ENCODE measurements at places on chromosomes 12 and 14.

DNA sequence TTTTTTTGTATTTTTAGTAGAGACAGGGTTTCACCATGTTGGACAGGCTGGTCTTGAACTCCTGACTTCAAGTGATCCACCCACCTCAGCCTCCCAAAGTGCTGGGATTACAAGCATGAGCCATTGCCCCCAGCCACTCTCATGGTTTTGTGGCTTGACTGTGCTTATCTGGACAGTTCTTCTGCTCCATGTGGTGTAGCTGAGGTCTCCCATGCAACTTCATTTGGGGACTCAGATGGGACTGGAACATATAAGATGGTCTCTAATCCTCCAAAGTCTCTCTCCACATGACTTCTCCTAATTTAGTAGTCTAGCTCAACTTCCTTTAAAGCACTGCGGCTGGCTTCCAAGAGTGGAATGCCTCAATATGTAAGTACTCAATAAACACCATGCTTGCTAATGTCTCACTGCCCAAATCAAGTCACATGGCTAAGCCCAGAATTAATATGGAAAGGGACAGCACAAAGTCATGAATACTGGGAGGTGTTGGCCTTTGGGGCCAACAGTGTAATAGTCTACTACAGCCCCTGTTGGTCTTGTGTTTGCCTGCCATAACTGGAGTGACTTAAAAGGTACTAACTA lies 7.4 kb downstream of the INHBC start:
- no peak for DNase-seq

- DNase-seq: no peak
Observed at GRCh38 chr12:17691369-17691768, 398.6 kb downstream of the RERGL start.

- DNase-seq: no peak
Observed at GRCh38 chr14:94844593-94845152, 74.8 kb upstream of the GSC start.

- DNase-seq: peak; percentile 53
Observed at GRCh38 chr12:29519585-29520182, 22.2 kb upstream of the OVCH1 start.

- peak; percentile 89 for DNase-seq
Observed at GRCh38 chr12:63045020-63045860, 105.8 kb downstream of the AVPR1A start.

DNA sequence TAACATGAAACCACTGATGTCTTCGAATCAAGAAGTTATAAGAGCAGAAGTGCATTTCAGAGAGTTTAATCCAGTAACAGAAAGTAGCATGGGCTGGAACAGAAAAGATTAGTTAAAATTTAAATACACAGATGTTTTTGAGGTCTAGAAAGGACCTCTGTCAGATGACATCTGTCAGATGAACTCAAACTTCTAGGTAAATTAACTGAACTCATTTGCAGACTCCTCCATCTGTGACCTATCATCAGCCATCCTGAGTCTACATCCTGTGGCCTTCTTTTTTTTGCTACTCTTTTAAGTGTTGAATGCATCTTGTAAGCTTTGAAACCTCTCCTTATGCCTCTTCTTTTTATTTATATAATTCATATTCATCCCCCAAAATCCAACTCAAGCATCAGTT lies 53.3 kb downstream of the C2CD5 start:
- DNase-seq: no peak

DNA sequence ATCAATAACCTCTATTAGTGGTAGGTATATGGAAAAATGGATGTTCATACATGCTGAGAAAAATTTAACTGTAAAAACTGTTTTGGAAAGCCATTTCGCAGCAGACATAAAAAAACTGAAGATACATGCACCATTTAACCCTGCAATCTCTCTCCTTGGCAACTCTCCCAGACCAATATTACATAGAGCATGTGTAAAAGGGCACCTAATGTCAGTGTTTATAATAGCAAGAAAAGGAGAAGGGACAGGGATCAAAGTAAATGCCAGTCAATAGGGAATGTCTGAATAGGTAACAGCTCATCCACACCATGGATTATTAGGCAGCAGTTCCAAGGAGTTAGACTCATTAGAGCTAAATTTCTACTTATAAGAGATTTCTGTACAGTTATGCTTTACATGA lies 77.2 kb downstream of the BTG1 start:
- peak; percentile 55 for DNase-seq

GRCh38 chr12:105590571-105590970 lies 260.1 kb downstream of the C12orf75 start:
- no peak for DNase-seq

DNA sequence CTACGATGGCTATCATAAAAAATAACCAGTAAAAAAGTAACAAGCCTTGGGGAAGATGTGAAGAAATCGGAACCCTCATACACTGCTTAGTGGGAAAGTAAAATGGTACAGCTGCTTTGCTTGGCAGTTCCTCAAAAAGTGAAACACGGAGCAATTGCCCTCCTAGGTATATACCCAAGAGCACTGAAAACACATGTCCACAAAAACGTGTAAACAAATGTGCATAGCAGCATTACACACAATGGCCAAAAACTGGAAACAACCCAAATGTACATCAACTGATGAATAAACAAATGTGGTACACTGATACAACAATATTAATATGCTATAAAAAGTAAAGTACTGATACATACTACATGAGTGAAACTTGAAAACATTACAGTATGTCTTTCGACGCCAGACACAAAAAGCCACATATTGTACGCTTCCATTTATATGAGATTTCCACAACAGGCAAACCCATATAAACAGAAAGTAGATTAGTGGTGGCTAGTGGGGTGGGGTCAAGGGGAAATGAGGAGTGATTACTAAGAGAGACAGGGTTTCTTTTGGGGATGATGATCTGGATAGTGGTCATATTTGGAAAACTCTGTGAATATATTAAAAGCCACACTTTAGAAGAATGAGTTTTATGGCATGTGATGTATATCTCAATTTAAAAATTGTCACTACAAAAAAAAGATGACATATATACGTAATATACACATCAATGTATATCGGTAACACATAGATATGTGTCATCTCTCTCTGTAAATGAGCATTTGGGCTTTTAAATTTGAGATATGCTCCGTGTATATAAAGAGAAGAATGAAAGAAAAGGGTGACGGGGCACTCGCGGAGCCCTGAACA lies 996 bp downstream of the SLC41A2 start:
- DNase-seq: peak; percentile 13

GRCh38 chr12:57549909-57550640 lies at the start of gene KIF5A:
Gene KIF5A (plus strand): TSS chr12:57550044. CDS start chr12:57550272, 228 bp downstream.
- DNase-seq: peak; percentile 18

DNA sequence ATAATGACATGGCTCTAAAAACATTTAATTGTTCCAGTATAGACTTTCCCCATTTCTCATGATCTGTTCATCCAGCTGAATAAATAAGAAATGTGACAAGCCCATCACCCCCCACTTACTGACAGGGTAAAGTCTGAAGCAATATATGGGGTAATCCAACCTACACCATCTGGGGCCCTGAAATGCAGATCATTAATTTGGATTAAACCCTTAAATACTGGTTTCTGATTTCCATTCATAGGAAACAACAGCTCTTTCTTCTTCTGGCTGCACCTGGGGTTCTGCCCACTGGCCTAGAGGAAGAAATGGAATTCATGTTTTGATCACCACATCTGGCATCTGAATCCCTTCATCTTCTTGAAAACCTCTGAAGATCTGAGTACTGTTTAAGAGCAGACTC lies 39.3 kb upstream of the ACSM4 start:
- no peak for DNase-seq

DNA sequence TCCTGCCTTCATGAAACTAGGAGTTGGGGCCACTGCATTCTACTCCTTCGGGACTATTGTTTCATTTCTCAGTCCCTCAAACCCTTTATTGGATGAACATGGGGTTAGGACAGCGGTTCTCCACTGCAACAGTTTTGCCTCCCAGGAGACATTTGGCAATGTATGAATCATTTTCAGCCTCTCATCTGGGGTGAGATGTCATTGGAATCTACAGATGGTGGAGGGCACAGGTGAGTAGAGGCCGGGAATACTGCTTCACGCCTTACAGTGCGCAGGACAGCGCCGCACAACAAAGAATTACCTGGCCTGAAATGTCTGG lies 649 bp upstream of the GNPNAT1 start:
- DNase-seq: no peak
